ENCODE measurements at places on chromosomes 3 and 15.

GRCh38 chr3:15099364-15100098, 583 bp upstream of the RBSN start:
- no peak for DNase-seq

DNA sequence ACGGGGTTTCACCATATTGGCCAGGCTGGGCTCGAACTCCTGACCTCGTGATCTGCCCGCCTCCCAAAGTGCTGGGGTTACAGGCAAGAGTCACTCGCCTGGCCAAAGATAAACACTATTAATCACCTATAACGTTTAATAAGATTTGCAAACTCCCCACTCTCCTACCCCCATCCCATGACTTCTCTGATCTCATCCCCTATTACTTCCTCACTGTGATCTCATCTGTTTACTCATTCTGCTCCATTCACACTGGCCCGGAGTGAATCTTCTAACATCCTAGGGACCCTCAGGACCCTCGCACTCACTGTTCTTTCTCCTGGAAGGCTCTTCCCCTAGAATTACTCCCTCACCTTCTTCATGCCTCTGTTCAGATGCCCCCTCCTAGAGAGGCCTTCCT, 78.9 kb downstream of the DGKG start:
- DNase-seq = no peak

GRCh38 chr15:65331811-65332210, 27.3 kb downstream of the RNU5B-1 start:
- no peak for DNase-seq

DNA sequence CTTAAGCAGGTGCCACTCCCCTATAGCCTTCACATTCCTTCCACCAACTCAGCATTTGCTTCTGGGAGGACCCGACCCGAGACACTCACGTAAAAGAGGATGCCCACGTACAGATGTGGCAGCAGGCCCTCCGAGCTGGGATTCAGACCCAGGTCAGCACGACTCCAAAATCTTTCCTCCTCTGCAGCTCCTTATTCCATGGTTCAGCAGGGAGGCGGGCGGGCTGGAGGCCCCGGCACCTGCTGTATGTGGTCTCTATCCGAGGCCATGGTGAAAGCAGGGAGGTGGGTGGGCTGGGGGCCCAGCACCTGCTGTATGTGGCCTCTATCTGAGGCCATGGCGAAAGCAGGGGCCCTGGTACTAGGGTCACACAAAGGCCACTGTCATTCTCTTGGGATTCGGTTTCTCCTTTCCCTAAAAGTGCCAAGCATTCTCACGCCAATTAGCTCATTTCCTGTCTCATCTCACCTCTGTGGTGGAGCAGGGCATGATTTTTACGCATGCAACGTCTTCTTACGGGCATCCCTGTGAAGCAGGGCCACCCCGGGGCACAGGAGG, 5.9 kb upstream of the MUC4 start:
- DNase-seq = no peak

DNA sequence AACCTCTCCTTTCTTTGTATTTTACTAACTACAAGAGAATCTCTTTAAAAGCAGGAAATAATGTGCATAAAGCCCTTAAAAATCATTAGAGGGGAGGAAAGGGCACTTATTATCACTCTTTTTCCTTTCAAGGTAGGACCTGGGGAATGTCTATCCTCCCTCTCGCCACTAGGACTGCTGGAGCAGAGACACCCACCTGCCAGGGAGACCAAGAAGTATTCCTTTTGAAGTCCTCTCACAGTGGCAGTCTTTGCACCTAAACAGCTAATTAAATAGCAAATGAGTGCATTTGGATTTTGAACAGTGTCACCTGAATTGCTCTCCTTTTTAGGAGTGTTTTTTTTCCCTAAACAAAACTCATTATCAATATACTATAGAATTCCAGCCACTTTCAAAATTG, 874.1 kb downstream of the ZPLD1 start:
- no peak for DNase-seq

DNA sequence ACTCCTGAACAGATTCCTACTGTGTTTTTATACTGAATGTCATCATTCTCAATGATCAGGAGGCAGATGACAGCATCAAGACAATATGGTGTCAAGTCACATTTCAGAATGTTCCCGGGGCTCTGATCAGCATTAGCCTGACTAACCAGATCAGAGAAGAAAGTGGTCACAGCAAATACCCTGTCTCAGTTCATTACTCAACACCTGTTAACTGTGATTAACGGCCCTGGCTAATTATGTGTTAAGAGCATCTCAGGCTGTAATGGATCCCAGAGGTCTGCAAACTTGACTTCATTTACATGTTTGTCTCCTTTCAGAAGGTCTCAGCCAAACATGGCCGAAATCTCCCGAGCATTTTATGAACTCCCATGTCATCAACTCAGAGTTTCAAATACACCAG, 833.7 kb downstream of the FHIT start:
- no peak for DNase-seq

GRCh38 chr3:24952388-24952787, 457.7 kb upstream of the THRB start:
- no peak for DNase-seq

- no peak for DNase-seq
Measured at GRCh38 chr15:27820232-27820631, 278.9 kb downstream of the OCA2 start.

GRCh38 chr3:24457719-24458118, 36.9 kb downstream of the THRB start:
- DNase-seq = no peak

- DNase-seq = no peak
Measured at GRCh38 chr3:12924437-12924836, 83.1 kb upstream of the RPL32 start.

GRCh38 chr3:131406274-131406673, 24.7 kb downstream of the NUDT16 start:
- DNase-seq = no peak

DNA sequence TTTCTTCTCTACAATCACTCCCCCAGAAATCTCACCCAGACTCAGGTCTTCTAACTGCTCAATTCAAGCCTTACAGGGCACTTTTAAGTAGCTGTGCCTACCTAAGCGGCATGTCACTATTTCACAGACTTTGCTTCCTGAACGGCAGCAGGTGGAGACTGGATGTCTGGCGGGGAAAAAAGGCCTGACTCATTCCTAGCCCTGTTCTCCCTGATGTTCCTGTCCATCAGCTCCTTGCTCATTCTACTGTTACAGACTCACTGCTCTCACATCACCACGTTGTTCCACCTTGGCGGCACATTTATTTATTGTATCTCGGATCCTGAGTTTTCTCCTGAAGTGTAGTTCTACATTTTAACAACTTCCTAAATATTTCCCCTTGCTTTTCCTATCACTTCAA, 52.6 kb upstream of the ATP11B start:
- peak; percentile 74 for DNase-seq

DNA sequence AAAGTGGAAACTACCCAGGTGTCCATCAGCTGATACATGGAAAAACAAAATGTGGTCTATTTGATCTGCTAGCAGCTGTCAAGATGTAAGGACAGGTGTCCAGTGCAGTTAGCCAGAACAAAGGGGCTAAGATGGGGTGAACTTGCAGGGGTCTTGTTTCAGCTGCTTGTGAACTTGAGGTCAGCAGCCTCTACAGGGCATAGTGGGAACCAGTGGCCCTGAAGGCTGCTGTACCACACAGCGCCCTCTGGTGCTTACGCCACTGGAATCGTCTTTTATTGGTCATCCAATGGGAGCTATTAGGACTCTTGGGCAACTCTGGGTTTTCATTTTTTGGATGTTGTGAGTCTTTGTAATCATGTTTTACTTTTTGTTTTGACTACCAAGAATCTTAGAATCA, 62.2 kb upstream of the CTSH start:
- DNase-seq = no peak

GRCh38 chr15:56939257-56939656, 20.8 kb downstream of the TCF12 start:
- no peak for DNase-seq

DNA sequence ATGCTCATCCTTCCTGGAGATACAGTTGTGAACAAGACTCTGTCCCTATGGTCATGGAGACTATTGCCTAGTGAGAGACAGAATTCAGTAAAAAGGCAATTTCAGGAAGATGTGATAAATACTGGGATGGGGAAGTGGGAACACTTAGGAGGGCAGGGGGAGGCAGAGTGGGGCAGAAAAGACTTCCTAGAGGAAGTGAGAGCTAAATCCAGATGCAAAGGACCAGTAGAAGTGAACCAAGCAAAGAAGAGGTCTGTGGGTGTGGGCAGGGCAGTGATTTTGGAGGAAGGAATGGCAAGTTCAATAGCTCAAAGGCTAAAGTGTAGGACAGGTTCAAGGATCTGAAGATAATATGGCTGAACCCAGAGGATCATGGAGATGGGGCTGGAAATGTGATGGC, 68.9 kb downstream of the CD200R1L start:
- no peak for DNase-seq

DNA sequence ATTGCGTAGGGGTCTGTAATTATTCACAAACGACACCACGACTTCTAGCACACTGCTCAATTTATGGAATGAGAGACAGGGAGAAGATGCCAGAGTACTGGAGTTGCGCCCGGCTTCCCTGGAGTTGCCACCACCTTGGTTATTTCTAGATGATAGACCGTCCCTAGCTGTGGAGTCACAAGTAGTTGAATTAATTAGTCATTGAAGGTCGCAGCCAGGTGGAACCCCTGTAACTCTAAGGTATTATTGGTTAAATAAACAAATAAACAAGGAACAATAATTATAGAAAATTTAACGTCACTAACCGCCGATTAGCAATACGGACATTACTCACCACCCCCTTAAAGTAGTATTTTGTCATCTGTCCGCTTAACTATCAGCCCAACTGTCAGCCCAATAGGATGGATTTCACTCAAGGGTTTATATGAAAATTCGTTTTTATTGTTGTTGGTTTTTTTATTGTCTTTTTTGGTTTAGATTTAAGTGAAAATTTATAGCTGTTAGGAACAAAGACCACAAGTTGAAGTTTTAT, 911 bp upstream of the AZI2 start:
- DNase-seq = no peak

DNA sequence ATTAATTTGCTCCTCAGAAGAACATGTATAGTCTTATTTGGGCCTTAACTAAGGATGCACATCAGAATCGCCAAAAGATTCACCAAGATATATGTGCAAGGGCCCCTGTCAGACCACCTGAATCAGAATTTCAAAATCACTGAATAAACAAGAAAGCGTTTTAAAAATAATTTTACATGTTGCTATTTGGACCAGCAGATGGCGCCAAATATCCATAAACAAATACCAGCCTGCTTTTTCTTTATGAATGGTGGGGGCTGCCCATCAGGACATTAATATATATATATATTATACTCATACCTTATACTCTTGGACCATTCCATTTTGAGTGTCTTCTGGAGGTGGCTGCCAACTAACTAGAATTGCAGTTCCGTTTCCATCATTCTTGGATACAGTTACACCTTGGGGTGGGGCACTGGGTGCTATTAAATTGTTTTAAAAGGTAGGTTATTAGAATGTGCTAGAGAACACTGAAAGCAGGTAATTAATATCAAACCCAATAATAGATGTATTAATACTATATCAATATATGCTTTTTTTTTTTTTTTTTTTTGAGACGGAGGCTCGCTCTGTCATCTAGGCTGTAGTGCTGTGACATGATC, 1108.3 kb downstream of the ROBO1 start:
- no peak for DNase-seq

DNA sequence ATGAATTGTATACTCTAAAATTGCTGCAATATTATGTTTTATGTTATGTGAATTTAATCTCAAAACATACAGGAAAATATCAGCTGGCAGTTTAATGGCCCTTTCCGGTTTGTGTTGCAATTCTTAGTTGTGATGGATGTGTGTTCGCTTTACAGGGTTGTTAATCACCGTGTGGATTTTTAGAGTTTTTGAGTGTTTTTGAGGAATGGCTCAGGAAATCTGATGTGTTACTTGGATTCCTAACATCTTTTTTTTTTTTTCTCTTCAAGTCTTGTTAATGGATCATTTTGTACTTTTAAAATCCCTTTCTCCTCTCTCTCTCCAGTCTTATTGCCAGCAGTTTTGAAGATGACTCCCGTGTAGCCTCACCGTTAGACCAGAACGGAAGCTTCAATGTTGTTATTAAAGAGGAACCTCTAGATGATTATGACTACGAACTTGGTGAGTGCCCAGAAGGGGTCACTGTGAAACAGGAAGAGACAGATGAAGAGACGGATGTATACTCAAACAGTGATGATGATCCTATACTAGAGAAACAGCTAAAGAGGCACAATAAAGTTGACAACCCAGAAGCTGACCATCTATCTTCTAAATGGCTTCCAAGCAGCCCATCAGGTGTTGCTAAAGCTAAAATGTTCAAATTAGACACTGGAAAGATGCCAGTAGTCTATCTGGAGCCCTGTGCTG, 35.7 kb downstream of the MGA start:
- no peak for DNase-seq

- DNase-seq = no peak
Measured at GRCh38 chr15:88300089-88300488, 43.5 kb upstream of the NTRK3 start.

DNA sequence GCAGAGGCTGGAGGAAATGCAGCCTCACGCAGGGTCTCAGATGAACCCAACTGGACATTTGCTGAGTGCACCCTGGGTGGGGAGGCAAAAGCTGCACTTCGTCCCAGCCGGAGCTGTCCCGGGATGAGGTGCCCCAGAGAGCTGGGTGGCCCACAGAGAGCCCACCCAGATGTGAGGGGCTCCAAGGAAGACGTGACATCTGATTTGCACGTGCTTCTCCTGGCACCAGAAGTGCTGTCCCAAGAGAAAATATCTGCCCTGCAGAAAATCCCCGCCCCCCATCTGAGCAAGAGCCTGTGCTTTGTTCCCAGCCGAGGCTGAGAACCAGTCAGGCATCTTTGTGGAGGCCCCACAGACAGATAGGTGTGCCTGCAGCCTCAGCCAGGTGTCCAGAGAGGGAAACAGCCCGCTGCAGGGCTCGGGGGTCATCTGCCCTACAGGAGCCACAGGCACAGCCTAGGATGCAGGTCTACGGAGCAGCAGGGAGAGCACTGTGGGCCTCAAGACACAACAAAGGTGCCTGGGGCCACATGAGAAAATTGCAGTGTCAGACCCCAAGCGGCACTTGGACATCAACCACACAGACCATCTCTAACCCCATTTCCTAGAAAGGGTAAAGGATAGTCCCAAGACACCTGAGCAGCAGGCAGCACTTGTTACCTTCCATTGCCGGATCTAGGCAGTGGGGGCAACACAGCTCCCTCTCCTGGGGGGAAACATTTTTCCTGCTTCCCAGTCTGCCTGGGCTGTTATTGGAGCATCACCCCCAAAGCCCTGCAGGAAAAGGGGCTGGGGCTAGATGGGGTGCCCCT, 5.8 kb downstream of the TMIE start:
- DNase-seq = no peak

GRCh38 chr3:32414522-32415202, 23.0 kb downstream of the CMTM7 start:
- no peak for DNase-seq

- DNase-seq = no peak
Measured at GRCh38 chr3:11050666-11051323, 58.2 kb downstream of the SLC6A1 start.

GRCh38 chr3:168081171-168081771, 14.5 kb downstream of the GOLIM4 start:
- no peak for DNase-seq

GRCh38 chr3:42846685-42847522, 28.8 kb downstream of the CYP8B1 start:
- DNase-seq = no peak

GRCh38 chr15:73927003-73927475, 777 bp downstream of the LOXL1 start:
- no peak for DNase-seq

Measured in DMS153 (cell line).